ENCODE measurements at places on chromosomes 6 and 20.

DNA sequence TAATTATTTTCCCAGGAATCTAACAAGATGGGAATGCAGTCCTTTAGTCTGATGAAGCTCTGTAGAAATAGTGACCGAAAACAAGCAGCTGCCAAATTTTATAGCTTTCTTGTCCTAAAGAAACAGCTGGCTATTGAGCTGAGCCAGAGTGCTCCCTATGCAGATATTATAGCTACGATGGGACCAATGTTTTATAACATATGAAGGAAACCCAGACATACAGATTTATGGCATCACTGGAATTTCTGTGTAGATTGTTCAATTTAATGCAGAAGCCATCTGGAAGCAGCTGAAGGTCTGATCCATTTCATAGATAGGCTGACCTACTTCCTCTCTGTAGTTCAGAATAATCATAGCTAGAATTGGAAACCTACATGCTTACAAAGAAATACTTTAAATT is 11.8 kb upstream of the SNPH start:
- no peak for DNase-seq

DNA sequence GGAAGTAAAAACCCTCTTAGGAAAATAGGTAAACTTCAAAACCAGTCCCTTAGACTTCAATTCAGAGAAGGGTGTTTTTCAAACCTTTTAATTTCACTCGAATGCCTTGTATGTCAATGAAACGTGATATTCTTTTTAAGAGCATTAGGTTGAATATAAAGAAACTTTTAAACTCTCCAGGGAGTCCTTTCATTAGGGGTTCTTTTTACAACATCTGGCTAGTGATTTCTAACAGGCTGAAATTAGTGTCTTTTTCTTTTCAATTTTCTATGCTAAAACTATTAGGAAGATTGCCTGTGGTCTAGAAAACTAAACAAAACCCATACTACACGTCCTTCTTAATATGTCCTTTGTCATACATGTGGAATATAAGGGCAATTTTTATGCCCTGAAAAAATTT is 569.7 kb upstream of the CITED2 start:
- DNase-seq: no peak

- DNase-seq: no peak
Observed at GRCh38 chr20:54263116-54263690, 55.3 kb downstream of the PFDN4 start.

- DNase-seq: no peak
Observed at GRCh38 chr6:162917506-162917905, 189.7 kb downstream of the PACRG start.

- no peak for DNase-seq
Observed at GRCh38 chr6:123941855-123942254, 138.2 kb downstream of the NKAIN2 start.

GRCh38 chr6:123415844-123416468 is 220.8 kb downstream of the TRDN start:
- DNase-seq: peak; percentile 30

GRCh38 chr6:57102976-57103375 is 13.0 kb downstream of the ZNF451 start:
- no peak for DNase-seq

DNA sequence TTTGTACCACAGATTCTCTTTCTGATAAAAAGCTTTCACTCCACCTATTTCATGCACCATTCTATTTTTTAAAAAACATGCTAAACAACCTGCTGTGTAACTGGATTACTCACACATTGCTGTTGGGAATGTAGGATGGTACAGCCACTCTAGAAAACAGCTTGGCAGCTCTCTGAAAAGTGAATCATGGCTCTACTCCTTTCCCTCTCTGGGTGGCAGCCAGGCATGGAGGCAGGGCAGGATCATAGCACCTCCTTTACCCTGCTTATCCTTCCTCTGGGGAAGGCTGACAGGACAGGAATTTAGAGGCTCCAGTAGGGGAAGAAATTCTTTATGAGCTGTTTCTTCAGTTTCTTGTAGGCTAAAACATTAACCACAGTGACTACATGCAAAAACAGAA is 6.7 kb upstream of the VNN2 start:
- DNase-seq: no peak

GRCh38 chr6:157724138-157724820 is 98.8 kb upstream of the SNX9 start:
- no peak for DNase-seq

DNA sequence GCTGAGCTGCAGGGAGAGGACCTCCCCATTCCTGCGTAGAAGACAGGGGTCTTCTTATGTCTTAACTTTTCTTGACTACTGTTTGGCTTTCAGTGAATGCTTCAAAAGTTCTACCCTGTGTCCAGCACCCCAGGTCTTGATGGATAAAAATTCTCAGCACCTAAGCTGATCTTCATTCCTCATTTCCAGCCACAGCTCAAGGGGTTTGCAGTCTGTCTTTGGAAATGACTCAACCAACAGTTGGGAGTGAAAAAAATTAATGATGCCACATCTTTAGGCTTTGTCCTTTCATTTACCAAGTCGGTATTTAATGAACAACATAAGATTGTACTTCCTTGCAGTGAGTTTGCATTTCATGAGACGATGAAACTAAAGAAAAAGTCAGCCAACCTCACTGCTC is 40.3 kb downstream of the PRDM1 start:
- no peak for DNase-seq

DNA sequence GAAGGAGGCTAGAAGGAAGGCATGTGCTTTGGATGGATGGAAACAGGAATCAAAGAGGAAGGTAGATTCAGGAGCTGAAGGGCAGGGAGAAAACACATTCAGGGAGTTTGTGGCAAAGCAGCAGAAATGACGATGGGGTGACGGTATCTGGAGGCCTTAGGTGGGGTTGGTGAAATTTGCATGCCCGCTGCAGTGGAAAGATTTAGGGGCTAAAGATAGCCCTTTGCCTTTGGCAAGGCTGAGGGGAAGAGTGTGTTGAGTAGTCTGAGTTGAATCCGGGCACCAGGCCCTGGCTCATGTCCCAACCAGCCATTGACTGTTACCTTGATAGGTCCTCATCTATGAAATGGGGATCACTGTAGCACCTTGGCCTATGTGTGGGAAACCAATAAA is 1.3 kb downstream of the GZF1 start:
- peak; percentile 50 for DNase-seq

DNA sequence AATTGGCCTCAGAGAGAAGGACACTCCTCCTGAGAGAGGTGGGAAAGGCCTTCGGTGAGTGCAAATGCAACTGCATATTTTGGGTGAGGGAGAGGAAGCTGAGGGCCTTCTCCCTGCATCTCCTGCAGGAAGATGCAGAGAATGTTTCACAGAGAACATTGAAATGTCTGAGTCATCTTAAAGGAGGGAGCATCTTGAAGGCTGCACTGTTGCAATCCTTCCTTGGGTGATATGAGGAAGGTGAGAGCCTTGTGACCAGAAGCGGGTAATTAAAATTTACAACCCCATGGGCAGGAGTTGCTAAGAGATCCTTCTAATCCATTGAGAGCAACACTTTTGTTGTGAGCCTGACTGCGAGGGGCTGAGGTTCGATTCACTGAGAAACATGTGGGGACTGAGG is 375.7 kb upstream of the MARCKS start:
- no peak for DNase-seq

DNA sequence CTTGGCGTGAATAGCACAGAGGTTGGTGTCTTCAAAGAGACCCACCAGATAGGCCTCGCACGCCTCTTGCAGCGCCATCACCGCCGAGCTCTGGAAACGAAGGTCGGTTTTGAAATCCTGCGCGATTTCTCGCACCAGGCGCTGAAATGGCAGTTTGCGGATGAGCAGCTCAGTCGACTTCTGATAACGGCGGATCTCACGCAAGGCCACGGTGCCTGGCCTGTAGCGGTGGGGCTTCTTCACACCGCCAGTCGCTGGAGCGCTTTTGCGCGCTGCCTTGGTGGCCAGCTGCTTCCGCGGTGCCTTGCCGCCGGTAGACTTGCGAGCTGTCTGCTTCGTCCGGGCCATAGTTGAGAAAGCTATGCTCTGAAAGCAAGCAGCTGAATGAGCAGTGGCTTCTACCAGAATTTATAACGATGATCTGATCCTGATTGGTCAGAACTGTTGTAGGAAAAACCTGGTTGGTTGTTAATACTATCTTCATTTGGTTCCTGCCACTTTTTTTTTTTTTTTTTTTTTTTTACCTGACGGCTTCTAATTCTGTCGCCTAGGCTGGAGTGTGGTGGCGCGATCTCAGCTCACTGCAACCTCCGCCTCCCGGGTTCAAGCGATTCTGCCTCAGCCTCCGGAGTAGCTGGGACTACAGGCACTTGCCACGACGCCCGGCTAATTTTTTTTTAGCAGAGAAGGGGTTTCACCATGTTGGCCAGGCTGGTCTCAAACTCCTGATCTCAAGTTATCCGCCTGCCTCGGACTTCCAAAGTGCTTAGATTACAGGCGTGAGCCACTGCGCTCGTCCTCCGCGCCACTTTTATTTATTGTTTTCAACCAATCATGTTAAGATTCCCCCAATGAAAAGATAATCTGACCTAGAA is 21.5 kb downstream of the OR2B2 start:
- DNase-seq: peak; percentile 91

DNA sequence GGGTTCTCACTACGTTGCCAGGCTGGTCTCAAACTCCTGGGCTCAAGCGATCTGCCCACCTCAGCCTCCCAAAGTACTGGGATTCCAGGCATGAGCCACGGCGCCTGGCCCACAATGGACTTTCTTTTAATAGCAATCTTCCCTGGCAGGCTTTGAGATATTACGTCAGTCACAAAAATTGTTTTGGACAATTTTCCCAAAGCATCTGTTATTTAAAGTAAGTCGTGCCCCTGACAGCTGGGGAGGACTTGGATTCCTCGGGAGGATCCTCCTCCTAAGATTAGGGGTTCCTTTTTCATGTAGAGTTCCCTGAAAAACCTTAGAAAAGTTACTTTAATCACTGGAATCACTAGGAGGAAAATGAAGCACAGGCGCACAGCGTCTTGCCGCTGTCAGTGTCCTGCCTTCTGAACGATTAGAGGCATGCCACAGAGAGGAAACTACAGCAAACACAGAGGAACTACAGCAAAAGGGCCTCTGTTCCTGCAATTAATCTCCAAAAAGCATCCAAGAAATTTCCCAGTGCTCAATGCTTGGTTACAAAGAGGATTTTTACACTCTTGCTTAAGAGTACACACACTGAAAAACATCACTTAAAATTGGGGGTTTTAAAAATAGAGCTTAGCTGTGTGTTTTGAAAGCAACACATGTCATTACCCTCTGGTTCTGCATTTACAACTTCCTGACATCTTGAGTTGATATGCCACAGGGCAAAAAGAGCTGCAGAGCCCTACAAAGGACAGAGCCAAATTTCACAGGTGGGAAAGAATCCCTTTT is 4.5 kb downstream of the ACSS1 start:
- peak; percentile 36 for DNase-seq

DNA sequence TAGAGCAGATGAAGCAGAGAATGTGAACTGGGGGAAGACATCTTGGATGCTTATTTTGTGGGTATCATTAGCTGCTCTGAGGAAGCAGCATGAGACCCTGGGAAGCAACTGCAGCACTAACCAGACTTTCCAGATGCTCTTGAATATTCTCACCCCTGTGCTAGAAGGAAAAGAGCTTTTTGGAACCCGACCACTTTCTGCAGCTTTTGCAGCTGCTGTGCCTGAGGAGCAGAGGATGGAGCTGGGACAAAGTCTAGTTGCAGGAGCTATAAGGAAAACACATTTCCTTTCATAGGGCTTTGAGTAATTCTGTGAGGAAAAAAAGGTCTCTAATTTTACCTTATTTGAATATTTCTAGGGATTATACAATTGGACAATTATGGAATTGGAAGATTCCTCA is 369.7 kb downstream of the CD109 start:
- DNase-seq: no peak

- no peak for DNase-seq
Observed at GRCh38 chr20:16052456-16052855, 520.8 kb downstream of the KIF16B start.

- peak; percentile 8 for DNase-seq
Observed at GRCh38 chr6:82364087-82365015, 734 bp downstream of the TPBG start.

DNA sequence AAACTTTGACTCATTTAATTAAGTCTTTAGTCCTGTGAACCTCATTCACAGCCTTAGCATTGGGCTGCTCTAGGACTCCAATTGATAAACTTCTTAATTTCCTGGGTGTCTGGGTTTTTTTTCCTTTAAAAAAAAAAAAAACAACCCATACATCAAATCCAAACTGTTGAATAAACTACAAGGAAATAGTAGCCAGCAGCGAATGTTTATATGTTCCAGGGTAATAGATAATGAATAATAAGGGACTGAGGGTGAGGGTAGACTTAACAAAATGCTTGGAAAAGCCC is 563.5 kb upstream of the AGPAT4 start:
- DNase-seq: no peak

DNA sequence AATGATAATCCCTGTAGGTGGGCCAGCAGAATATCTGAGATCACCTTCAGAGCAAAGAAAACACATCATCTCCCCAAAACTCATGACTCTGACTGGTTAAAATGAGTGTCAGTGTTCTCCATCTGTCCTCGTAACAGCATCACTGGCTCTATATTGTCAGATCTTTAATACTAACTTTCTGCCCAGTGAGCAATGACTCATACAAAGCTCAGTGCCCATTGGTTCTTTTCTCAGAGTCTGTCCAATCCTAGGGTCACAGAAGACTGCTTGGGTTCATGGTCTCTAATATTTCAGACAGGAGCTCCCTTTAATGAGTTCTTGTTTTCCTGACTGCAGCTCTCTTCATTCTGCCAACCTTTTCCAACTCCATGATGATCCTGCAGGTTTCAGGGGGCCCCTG is 36.4 kb downstream of the HLA-DPB1 start:
- DNase-seq: peak; percentile 87

- DNase-seq: no peak
Observed at GRCh38 chr20:44792796-44793195, 17.6 kb downstream of the RIMS4 start.

GRCh38 chr6:162056745-162057144 is 670.8 kb downstream of the PRKN start:
- no peak for DNase-seq

- no peak for DNase-seq
Observed at GRCh38 chr6:190596-191395, 101.5 kb upstream of the DUSP22 start.

- no peak for DNase-seq
Observed at GRCh38 chr6:85113934-85114580, 335.8 kb upstream of the NT5E start.

DNA sequence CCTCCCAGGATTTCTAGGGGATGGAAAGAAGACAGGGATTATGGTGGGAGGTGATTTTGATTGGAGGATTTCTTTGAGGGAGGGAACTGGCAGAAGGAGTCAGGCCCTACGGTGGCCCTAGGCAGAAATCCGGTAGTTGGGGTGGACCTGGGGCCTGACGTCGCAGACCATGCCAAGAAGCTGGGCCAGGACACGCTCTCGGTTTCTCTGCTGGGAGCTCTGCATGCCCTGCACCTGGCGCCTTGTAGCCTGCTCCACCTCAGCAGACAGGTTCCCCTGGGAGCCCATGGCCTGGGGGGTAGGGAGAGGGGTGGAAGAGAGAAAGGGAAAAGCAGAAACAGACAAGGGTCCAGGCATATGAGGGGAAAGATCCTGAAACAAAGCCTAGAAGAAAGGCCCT is 1.1 kb downstream of the ATP6V1G2 start:
- DNase-seq: no peak

DNA sequence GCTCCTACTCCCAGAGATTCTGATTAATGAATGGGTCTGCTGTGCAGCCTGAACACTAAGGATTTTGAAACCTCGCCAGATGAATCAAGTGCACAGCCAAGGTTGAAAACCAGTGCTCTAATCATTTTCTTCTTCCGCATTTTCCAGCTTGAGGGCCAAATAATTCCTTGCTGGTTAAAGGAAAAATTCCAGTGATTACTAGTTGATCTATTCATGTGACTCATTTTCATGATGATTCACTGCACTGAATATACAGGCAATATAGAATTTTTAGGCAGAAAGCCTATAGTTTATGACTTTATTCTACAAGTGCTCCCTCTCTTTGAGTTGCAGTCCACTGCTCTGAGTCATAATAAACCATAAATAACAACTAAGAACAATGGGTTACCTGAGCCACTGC is 80.6 kb upstream of the PROKR2 start:
- DNase-seq: no peak
